ENCODE measurements at places on chromosomes 2 and 18.
A peak's percentile ranks its signal among the peaks of the same experiment; 100 is the strongest.

DNA sequence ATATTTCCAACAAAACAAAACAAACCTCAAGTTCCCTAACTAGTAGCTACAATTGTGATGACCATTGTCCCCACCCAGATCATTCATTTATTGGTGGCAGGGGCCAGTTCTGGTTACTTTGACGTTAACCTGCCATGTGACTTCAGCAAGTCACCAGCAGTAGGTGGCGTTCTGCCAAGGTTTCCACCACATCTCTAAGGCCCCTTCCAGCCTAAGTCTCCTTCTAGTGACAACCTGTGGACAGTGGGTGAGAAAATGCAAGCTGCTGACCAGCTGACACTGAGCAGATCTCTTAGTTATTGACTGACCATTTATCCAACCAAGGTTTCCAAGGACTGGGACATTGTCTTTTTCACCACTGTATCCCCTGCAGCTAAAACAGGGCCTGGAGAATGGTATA is 98.4 kb downstream of the GPR39 start:
- DNase-seq: no peak

GRCh38 chr18:24276994-24277393 is 120.6 kb downstream of the OSBPL1A start:
- DNase-seq: no peak

DNA sequence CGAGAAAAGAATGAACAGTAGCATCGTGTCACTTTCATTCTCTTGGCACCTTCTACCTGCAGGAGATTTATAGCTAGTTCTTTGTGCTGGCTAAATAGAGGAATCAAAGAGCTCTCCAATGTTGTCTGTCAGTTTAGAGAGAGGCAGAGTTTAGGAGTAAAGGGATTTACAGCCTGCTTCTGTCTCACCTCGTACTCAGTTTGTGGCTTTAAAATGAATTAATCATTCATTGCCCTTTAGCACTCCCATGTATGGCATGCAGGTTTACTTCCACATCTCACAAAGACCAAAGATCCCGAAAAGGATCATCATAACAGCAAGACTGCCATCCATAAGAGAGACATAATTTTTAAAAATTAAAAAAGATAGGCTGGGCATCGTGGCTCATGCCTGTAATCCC is 42.4 kb upstream of the ATL2 start:
- no peak for DNase-seq

GRCh38 chr2:6917071-6917760 is at the start of gene RNF144A:
TSS of gene RNF144A (plus strand) at chr2:6917412. CDS start at chr2:6996927, 79,515 bp downstream.
- DNase-seq: peak; percentile 66

DNA sequence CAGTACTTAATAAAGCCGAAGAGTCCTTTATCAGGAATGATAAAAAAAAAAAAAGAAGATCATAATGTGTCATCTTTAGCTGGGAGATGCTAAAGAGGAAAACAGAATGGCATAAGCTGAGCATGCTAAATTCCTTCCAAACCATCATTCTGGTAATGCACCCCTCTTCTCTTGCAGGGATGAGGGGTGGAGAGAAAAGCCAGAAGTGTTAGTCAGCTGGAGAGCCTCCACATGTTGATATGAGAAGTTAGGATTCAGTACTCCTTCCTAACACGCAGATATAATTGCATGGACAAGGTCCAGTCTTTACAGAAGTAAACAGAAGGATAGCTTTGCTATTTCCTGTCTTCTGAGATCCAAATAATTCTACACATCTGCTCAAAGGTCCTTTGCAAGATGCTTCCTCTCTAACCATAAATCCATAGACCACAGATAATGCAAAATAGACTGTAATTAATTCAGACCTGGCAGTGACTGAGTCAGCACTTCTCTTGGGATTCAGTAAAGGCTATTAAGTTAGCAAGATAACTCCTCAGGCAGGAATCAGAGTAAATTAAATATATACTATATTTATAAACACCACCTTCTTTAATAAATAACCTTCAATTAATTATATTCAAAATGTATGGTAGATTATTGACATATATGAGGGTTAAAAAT is 930.0 kb upstream of the KLHL29 start:
- no peak for DNase-seq

- no peak for DNase-seq
Observed at GRCh38 chr2:3637692-3638455, 20.1 kb upstream of the ALLC start.

GRCh38 chr18:3350566-3351527 is 88.9 kb downstream of the MYL12B start:
- DNase-seq: no peak

- peak; percentile 4 for DNase-seq
Observed at GRCh38 chr18:61893309-61893970, 633 bp upstream of the RNF152 start.

DNA sequence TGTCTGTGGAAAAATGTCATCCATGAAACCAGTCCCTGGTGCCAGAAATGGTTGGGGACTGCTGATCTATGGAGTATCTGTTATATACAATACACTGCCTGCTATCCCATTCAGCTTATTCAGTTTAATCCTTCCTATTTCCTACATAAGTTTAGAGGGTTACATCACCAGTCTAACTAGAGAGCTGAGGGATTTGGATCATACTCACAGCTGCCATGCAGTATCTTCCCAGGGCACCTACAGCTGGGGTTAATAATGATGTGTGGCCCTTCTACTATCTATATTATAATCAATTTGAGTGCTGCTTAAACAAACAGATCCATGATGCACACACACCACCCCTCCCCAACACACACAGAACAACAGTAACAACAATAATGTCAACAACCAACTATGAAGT is 524.0 kb downstream of the LRRTM4 start:
- no peak for DNase-seq

DNA sequence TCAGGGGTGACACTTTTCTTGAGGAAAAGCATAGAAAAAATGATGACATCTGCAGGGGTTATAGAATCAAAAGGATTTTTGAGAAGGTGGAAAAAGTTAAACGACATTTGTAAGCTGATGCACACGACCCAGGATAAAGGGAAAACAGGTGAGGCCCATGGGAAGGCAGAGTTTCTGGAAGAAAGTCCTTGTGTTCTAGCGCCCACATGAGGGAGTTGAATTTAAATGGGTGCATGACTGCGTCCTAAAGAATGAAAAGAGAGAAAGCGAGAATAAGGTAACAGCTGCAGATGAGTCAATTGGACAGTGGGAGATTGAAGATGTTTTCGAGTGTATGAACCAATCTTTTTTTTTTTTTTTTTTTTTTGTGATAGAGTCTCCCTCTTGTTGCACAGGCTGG is 158.1 kb downstream of the GALR1 start:
- DNase-seq: no peak

- DNase-seq: no peak
Observed at GRCh38 chr18:34802959-34803358, 92.9 kb downstream of the DTNA start.

DNA sequence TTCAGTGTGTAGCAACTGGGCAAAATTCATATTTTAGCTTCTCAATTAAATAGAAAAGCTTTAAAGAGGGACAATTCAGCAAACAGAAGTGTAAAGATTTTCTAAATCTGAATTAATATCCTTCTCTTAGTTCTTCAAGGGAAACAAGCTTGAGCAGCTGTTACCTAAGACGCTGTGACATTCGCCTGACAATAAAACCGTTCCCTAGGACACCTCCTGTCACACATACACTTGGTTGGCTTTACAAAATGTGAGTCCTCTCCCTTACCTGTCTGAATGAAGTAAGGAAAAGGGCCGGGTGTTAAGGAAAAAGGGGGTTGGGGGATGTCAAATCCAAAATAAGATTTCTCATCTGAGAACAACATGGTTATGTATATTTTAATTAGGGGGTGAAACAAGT is 2.1 kb downstream of the SERTAD2 start:
- DNase-seq: no peak

Measured in activated T-cell treated with anti-CD3 and anti-CD28 coated beads for 24 hours (primary cell).